Tibial nerve (tissue), 4 donors: ENCODE measurements at places on chromosomes 4 and X. TPM values are rescaled to one million over a fixed set of nuclear protein-coding genes. Genes with fewer than 3 reads are reported as not detected.

- no peak for DNase-seq
Observed at GRCh38 chr4:126807132-126807531, 825.6 kb upstream of the INTU start.

GRCh38 chrX:82912382-82912781 is 595.7 kb upstream of the POU3F4 start:
- DNase-seq = no peak

DNA sequence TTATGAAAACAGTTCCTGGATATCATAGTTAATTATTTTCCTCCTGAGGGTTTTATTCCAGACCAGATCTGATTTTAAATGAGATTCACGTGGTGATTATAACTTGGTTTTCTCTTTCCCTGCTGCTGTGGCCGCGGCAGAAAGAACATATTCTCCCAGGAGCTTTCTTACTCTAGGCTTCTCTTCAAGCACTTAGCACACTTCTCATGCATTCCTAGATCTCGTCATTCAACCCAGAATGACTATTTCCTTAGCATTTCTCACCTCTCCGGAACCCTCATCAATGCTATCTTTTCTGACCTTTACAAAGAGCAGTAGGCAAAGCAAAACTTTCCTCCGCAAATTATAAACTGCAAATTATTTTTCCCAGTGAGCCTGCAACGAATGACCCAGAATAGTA is 122.9 kb downstream of the GPAT3 start:
- DNase-seq = no peak

MAGEA3 gene
- not detected for total RNA-seq

NUDT10 gene
- 0.98 TPM for total RNA-seq

DNA sequence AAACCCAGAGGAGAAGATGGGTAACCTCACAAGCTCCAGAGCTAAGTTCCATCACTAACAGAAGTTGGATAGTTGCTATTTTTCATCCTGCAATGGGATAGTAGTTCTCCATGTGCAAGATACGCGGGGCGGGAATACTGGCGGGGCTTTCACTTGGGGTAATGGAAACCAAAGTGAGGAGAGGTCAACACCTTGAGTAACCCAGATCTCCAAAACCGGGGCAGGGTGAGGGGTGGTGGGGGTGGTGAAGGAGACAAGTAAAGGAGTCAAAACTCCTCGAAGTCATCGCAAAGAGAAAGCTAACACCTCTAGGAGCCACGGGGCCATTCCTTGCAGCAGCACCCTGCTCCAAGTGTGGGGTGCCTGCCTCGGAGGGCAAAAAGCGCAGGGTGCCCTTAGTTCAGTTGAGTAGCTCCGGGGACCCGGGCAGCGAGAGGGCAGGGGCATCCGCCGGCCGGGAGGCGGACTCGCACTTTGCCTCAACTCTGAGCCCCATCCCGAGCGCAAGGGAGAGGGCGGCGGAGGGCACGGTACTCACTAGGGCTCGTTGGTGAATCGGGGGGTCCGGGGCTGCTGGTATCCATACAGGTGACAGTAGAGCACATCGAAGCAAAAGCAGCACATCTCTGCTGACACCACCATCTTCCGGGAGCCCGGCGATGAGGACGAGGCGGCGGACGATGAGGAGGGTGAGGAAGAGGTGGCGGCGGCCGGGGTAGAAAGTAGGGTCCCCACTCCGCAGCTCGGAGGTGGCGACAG is 645 bp downstream of the AMMECR1 start:
- no peak for DNase-seq

DNA sequence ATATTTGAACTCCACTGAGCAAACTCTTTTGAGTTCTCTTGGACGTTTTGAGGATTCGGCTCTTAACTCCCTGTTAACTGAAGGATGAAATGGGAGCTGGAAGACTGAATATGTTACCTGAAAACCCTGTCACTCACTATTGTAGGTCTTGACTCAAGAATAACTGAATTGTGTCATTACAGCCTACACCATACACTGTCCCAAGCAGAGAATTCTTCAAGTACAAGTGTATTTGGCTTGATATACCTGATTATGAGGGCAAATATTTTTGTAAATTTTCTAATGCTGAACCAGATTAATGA is 276.1 kb downstream of the CFAP299 start:
- no peak for DNase-seq
